ENCODE measurements at places on chromosomes 6 and 20.

- DNase-seq = no peak
Measured at GRCh38 chr6:4743062-4743461, 33.1 kb upstream of the CDYL start.

- DNase-seq = no peak
Measured at GRCh38 chr20:663315-664090, 10.5 kb upstream of the SRXN1 start.

GRCh38 chr6:154872542-154873114, 122.5 kb upstream of the TIAM2 start:
- no peak for DNase-seq

GRCh38 chr20:9912858-9913434, 74.1 kb upstream of the PAK5 start:
- DNase-seq = no peak

- DNase-seq = no peak
Measured at GRCh38 chr6:19444041-19444440, 393.1 kb upstream of the ID4 start.

DNA sequence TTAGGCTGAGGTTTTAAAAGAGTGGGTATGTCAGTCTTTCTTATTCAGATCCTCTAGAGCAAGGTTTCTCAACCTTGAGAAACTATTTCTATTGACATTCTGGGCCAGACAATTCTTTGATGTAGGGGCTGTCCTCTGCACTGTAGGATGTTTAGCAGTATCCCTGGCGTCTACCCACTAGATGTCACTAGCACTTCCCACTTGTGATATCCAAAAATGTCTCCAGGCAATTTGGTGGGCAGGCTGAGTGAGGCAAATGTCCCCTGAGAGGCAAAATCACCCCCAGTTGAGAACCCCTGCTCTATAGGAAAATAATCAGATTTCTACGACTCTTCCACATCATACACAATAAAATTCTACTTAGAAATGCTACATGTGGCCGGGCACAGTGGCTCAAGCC, 7.7 kb upstream of the ZKSCAN8 start:
- DNase-seq = no peak

DNA sequence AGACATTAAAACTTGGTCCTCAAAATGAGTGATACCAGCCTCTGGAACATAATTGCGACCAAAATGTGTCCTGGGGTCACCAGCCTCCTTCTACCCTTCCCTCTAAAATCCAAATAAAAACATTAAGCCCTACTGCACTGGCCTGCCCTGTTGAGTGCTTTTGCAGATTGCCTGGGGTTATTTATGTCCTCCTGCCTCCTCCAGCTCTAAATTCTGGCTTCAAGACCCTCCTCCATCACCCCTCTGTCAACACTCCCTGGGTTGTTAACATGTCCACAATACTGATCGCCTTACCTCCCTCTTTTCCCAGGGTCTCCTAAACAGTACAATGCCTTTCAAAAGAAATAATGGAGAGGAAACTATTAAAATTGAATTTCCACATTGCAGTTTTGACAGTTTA, 327.5 kb downstream of the NRN1 start:
- DNase-seq = no peak

DNA sequence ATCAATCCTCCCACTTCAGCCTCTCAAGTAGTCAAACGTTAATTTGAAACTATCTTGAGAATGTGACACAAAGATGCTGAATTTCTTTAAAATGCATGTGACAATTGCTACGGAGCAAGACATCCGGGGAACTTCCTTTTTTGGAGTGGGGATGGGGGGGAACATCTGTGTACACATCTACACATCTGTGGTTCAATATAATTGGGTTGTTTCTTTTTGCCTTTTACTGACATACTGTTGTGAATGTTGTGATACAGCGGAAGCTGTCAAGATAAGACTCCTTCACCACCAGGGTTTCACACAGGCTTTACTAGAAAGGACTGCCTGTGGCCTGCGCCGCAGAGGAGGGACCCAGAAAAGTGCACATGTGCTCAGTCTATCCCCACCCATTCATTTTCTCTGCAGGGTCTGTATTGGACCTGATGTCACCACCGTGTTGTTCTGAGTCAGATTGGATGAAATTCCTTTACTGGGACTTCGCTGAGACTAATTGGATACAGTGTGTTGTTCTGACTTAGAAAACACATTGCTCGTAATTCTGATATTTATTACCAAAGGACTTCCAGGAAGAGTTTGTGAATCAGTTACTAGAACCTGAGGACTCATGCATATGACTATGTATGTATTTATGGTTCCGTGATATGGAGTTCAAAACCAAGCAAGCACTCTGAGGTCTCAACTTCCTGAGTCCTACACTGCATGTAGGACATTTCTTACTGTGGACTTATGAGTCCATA, 98.7 kb upstream of the SGK1 start:
- no peak for DNase-seq

DNA sequence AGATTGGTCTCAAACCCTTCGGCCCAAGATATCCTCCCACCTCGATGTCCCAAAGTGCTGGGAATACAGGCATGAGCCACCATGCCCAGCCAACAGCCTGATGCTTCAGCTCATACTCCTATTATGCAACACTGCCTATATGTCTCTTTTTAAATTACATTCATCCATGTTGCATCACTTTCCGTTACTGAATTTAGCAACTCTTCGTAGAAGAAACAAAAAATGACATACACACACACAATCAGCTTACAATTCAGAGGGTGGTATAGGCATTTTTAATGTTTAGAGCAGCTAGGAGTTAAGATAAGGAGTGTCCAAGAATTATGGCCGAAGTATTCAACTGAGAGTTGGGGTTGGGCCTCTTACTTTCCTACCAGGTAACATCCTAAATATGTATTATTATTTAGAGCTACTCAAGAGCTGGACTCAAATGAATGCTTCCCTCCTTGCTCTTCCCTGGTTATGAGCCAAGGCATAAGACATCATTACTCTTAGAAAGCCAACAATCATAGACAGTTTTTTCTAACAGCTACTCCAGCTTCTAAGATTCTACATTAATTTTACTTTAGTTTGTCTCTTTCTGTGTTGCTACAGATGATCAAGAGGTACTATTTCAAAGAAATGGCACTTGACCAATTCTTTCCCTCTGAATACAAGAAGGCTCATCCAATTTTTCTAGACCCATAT, 62.0 kb upstream of the BMP5 start:
- DNase-seq = peak; percentile 15

DNA sequence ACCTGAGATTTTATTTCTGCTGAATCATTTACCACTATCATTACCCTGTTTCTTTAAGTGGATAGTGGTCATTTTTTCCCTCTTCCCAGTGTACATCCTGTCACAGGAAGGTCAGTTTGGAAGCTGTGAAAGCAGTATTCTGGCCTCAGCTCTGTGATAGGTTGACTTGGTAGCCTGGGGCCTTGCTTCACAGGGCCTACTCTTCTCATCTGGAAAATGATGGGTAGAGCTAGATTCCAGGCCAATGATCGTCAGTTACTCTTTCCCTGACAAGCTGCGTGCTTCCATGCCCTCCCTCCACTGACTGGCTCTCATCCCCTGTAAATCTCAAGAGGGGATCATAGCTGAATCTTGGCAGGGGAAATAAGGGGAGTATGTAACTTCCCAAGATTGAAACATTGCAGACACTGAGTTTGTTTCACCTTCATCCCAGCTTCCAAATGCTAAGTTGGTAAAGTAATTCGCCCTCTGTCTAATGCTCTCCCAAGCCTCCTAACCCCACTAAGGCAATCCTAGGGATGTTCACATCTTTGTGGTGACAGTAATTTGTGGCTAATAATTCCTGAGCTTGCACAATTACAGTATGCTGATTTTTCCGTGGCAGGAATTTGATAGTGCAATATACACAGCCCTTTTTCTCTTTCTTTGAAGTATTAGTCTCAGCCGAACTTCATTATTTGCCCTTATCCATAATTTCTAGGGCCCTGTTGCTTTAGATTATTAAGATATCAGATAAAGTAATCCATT, 51.2 kb downstream of the VAPB start:
- no peak for DNase-seq

- no peak for DNase-seq
Measured at GRCh38 chr6:123380257-123380656, 256.5 kb downstream of the TRDN start.

GRCh38 chr20:8399947-8400346, 267.9 kb downstream of the PLCB1 start:
- DNase-seq = peak; percentile 91

DNA sequence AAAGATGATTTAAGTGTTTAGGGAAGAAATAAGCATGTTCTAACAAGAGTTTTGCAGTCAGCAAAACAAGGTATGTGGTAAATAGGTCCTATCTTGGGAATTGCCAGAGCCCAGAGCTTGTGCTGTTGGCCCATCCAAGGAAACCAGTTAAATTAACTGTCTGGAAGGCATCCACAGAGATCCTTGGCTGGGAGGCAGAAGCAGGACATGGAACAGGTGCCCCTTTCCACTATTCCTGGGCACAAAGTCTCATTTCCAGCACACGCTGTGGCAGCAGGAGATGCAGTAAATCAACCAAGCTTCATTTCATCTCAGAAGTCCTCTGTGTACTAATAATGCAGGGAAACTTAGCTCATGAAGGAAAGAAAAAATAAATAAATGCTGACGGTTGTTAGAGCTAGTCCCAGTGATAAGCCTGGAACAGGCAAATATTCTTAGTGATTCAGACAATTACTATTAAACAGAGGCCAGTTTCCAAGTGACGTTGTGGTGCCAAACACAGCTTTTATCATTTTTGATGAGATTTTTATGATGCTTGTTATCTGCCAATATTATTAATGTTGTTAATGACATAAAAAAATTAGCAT, 39.8 kb upstream of the SNAP25 start:
- no peak for DNase-seq

GRCh38 chr20:15446373-15446772, 1109.0 kb upstream of the FLRT3 start:
- no peak for DNase-seq

GRCh38 chr6:85580118-85580877, 13.4 kb downstream of the SNX14 start:
- no peak for DNase-seq

DNA sequence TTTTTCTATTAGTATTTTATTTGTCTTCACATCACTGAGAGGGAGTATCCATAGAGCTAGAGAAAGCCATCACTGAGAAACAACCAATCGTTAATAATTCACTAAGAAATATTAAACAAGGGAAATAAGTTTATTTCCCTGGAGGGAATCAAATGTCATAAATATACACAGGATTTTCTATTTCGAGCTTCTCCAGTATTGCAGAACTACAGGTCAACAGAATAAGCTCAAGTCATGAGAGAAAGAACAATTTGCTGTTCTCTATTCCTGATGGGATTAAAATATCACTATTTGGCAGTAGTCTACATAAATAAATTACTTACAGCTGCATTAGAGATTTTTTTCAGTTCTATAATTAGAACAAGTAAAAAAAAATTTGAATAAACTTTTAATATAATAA, 2.2 kb upstream of the FAM162B start:
- no peak for DNase-seq

- DNase-seq = no peak
Measured at GRCh38 chr20:36035745-36036144, 67.4 kb downstream of the CNBD2 start.

DNA sequence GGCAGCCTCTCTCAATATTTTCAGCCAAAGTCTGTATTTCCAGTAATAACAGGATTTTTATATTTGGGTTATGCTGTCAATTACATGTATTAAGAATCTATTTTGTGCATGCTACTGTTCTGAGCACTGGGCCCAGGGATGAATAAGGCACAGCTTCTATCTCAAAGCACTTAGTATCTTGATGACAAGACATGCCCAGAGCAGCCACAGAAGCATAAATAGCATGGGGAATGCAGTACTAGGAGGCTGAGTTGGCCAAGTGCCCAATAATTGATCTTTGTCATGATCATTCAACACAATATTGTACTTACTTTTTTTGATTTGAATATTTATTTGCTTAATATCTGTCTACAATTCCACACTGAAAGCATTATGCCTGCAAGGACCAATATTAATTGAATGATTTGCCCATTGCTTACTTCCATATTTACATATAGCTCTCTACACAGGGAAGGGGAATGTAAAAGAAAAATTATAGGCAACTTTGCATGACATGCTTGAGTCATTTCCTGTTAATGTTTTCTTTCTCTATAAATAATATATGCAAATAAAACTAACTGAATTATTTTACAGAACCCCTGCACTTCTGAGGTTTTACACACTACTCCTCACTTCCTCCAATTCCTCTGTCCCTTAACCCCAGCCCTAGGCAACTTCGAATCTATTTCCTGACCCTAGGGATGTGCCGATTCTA, 298.9 kb upstream of the BMP2 start:
- no peak for DNase-seq

- DNase-seq = no peak
Measured at GRCh38 chr20:46242390-46242789, 65.9 kb downstream of the CDH22 start.

- DNase-seq = no peak
Measured at GRCh38 chr6:82066991-82067411, 180.5 kb downstream of the IBTK start.

All from SIG-M5 (cell line).